ENCODE measurements at places on chromosomes 3 and 15. TPM values are rescaled to one million over a fixed set of nuclear protein-coding genes. Genes with fewer than 3 reads are reported as not detected.

Gene HGD
- 0.43 TPM for total RNA-seq

Gene RPL32
- total RNA-seq = 409 TPM

Gene MITF
- 13.5 TPM for total RNA-seq

Gene SLC12A8
- 33.2 TPM for total RNA-seq

Gene SERINC4
- total RNA-seq = under 0.01 TPM

Gene CLRN1
- not detected for total RNA-seq

Gene NT5DC2
- 45.8 TPM for total RNA-seq

Gene CCR2
- not detected for total RNA-seq

Gene ITIH1
- not detected for total RNA-seq

Gene KCNMB3
- total RNA-seq = 1.3 TPM

Gene CDC25A
- total RNA-seq = 9.9 TPM

Gene HESX1
- total RNA-seq = not detected

Gene SCAANT1
- not detected for total RNA-seq

Gene GPR160
- total RNA-seq = under 0.01 TPM

Gene MYH15
- under 0.01 TPM for total RNA-seq

Gene ROPN1
- not detected for total RNA-seq

Gene CLDN18
- total RNA-seq = not detected

Gene LACTB
- 63.5 TPM for total RNA-seq

Gene THRB
- total RNA-seq = 5.2 TPM

Gene FOXL2NB
- total RNA-seq = 101 TPM

Gene LRRIQ4
- total RNA-seq = not detected

Gene COL7A1
- total RNA-seq = 140 TPM

Gene USP50
- 1.3 TPM for total RNA-seq

Gene KIF9
- total RNA-seq = 1.6 TPM

Gene SRGAP3
- 3.5 TPM for total RNA-seq

Gene RBP2
- not detected for total RNA-seq

Gene SHC4
- total RNA-seq = 3.5 TPM

Gene PCSK6
- 7.7 TPM for total RNA-seq

Gene CLSTN2
- 7.3 TPM for total RNA-seq

Data from fibroblast of villous mesenchyme (primary cell).